Stimulated activated CD4-positive, alpha-beta T cell treated with anti-CD3 and anti-CD28 coated beads, TNF-alpha, amount 100 ng/mL, for 1 hour (primary cell): ENCODE measurements at places on chromosomes 16 and 17.

- DNase-seq: no peak
These were observed 1.7 kb downstream of the ZNF267 start for GRCh38 chr16:31875112-31875803.

GRCh38 chr17:1043601-1044251, 46.8 kb downstream of the TIMM22 start:
- no peak for DNase-seq

GRCh38 chr17:6995500-6996255, at the start of gene ALOX12:
TSS of gene ALOX12 (plus strand) at chr17:6996049. CDS start at chr17:6996118, 69 bp downstream.
- no peak for DNase-seq

GRCh38 chr17:51056813-51057510, 63.7 kb downstream of the SPAG9 start:
- DNase-seq: no peak

DNA sequence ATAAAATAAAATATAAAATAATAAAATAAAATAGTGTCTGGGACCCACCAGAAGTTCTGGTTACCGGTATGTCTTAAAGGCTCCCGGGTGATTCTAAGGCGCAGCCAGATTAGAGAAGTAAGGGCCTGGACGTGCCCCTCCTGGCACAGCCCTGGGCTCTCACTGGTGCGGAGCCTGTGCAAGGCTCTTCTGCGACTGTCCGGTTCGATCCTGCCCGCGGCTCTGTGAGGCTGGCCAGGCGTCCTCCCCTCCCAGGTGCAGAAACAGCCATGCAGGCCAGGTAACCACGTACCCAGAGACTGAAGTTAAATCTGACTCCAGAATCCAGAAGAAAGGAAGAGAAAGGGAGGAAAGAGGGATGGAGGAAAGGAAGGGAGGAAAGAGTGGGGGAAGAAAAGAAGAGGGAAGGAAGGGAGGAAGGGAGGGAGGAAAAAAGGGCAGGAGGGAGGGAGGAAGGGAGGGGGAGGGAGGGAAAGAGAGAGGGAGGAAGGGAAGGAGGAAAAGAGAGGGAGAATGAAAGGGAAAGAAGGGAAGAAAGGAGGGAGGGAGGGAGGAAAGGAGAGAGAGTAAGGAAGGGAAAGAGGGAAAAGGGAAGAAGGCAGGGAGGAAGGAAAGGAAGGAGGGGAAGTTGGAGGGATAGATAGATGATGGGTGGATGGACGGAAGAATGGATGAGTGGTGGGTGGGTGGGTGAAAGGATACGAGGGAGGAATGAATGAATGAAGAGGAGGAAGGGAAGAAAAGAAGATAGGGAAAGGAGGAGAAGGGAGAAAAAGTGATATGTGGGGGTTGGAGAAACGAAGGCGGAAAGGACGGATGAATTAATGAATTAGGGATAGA, 42.3 kb downstream of the C16orf82 start:
- DNase-seq: no peak

DNA sequence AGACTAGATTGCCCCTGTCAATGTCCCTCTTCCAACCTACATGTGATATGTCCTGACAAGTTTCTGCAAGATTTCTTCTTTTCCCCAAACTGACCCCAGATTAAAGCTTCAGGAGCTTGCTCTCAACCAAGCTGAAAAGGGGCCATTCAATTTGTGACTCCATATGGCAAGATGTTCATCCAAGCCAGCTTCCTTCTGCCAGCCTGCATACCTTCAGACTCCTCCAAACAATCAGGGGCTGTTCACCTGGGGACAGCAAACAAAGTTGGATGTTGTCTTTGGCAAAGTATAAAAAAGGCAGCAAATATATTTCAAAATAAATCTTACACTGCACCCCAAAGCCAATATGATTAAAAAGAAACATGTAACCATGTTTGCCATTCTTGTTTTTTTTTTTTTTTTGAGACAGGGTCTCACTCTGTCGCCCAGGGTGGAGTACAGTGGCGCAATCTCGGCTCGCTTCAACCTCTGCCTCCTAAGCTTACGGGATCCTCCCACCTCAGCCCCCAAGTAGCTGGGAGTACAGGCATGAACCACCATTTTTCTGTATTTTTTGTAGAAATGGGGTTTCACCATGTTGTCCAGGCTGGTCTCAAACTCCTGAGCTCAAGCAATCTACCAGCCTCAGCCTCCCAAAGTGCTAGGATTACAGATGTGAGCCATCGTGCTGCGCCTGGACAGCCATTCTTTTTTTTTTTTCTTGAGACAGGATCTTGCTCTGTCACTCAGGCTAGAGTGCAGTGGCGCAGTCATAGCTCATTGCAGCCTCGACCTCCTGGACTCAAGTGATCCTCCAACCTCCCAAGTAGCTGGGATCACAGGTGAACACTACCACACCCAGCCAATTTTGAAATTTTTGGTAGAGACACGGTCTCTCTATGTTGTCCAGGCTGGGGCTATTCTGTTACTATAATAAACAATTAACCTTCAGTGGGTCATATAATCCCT, 50.0 kb upstream of the AKAP1 start:
- no peak for DNase-seq

- no peak for DNase-seq
These were observed 1.5 kb upstream of the SIAH1 start for GRCh38 chr16:48386559-48387312.

- no peak for DNase-seq
These were observed 747 bp downstream of the ATXN7L3 start for GRCh38 chr17:44198721-44199552.

GRCh38 chr16:67149276-67150046, 1.3 kb downstream of the B3GNT9 start:
- no peak for DNase-seq
